ENCODE measurements at places on chromosomes 7 and 10. TPM values are rescaled to one million over a fixed set of nuclear protein-coding genes. Genes with fewer than 3 reads are reported as not detected.

The IFIT1B gene
- not detected for total RNA-seq

DNA sequence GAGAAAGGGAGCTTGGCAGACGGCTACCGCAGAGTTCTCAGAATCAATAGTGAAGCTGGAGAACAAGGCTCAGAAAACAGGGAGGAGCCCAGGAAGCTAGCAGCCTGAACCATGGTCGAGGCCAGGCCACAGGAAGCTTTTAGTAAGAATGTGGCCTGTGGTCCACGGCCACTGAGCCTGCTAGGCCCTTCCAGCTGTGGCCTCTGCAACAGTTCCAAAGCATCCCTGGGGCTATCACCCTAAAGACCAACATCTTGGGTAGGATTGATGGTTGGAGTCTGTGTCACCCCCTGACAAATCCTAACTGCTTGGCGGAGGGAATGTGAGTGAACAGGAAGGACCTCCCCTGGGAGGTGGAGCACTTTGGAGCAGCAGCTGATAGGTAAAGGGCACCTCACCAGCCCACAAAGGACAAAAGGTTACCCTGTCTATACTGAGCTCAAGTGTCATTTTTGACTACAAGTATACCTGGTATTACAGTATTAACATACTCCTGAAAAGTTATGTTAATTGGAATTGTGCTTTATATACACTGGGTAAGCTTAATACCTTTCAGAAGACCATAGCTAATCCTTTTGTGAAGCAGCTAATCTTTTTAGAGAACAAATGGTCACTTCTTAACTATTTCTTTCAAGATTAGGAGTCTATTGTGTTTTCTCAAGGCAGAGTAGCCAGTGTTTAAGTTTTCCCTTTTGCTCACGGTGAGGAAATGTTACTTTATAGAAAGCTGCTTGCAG, 18.7 kb downstream of the PTPRE start:
- no peaks in the 10 kb centered on the region for H3K27me3 ChIP-seq
- no peaks in the 10 kb centered on the region for H3K36me3 ChIP-seq
- DNase-seq, result no peak
- H3K4me3 ChIP-seq, result no peak overlapping the region
- peaks cover 20% of the 10 kb centered on the region for H3K4me1 ChIP-seq

The DYDC2 gene
- not detected for total RNA-seq

DNA sequence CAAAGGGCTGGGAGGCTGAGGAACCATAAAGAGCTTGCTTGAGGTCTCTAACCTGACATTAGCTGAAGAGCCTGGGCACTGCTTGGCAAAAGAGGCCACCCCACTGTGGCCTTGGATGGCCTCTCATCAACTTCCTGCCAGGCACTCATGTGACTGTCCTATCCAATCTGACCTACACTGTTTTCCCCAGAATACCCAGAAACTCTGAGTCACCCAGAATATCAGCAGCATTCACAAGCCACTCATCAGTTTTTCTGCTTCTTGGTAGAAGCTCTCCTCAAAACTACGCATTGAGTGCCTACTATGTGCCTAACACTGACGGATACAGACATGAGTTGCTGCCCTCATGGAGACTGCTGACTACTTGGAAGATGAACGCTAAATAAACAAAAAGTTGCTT, 4.1 kb upstream of the NT5C2 start:
- DNase-seq, result peak; percentile 67
- H3K4me3 ChIP-seq, result no peak overlapping the region
- H3K4me1 ChIP-seq, result no peaks in the 10 kb centered on the region
- no peaks in the 10 kb centered on the region for H3K36me3 ChIP-seq
- H3K27me3 ChIP-seq, result no peaks in the 10 kb centered on the region
- H3K27ac ChIP-seq, result peak overlapping the region; percentile 50

The AGMO gene
- 0.26 TPM for total RNA-seq

DNA sequence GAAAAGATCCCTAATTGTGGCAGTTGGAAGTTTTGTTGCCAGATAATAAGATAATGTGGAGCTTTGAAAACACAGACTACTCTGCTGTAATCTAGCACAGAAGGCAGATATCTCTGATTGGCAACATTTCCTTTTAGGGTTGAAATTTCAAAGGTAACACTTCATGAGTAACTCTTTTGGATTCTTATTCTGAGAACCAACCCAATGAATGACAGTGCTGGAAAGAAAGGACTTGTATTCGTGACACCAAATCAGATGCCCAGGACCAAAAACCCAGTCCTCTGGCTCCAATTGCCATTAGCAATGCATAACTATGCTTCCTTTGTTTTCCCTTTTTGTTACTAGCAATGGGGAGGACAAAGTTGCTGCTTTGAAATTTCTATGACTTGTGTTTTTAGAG, 41.0 kb upstream of the ELMO1 start:
- no peak overlapping the region for H3K27ac ChIP-seq
- H3K4me3 ChIP-seq, result no peak overlapping the region
- no peaks in the 10 kb centered on the region for H3K4me1 ChIP-seq

GRCh38 chr10:28763471-28764170, 86.3 kb downstream of the BAMBI start:
- H3K36me3 ChIP-seq, result no peaks in the 10 kb centered on the region
- DNase-seq, result no peak
- H3K27ac ChIP-seq, result no peak overlapping the region
- no peak overlapping the region for H3K4me3 ChIP-seq

The SYCE1 gene
- not detected for total RNA-seq

- H3K27ac ChIP-seq, result no peak overlapping the region
- H3K4me3 ChIP-seq, result no peak overlapping the region
- DNase-seq, result no peak
- H3K36me3 ChIP-seq, result peaks cover 3% of the 10 kb centered on the region
- no peaks in the 10 kb centered on the region for H3K4me1 ChIP-seq
Observed at GRCh38 chr7:761631-762030, 34.5 kb upstream of the PRKAR1B start.

GRCh38 chr7:11404355-11404754, 427.6 kb downstream of the THSD7A start:
- no peak for DNase-seq
- H3K27me3 ChIP-seq, result no peaks in the 10 kb centered on the region
- H3K4me1 ChIP-seq, result no peaks in the 10 kb centered on the region

GRCh38 chr7:70582927-70583895, 548.7 kb upstream of the GALNT17 start:
- no peak for DNase-seq
- H3K4me3 ChIP-seq, result no peak overlapping the region
- H3K36me3 ChIP-seq, result no peaks in the 10 kb centered on the region
- H3K4me1 ChIP-seq, result peaks cover 14% of the 10 kb centered on the region

GRCh38 chr10:100158044-100158805, 27.6 kb downstream of the ERLIN1 start:
- DNase-seq, result no peak
- no peaks in the 10 kb centered on the region for H3K4me1 ChIP-seq
- H3K27ac ChIP-seq, result no peak overlapping the region
- no peak overlapping the region for H3K4me3 ChIP-seq
- H3K27me3 ChIP-seq, result no peaks in the 10 kb centered on the region
- peaks cover 74% of the 10 kb centered on the region for H3K36me3 ChIP-seq

The IQUB gene
- total RNA-seq, result 0.50 TPM

- no peaks in the 10 kb centered on the region for H3K36me3 ChIP-seq
- DNase-seq, result no peak
- no peaks in the 10 kb centered on the region for H3K4me1 ChIP-seq
Observed at GRCh38 chr10:26336979-26337378, 101.2 kb upstream of the APBB1IP start.

The CHAT gene
- total RNA-seq, result not detected

DNA sequence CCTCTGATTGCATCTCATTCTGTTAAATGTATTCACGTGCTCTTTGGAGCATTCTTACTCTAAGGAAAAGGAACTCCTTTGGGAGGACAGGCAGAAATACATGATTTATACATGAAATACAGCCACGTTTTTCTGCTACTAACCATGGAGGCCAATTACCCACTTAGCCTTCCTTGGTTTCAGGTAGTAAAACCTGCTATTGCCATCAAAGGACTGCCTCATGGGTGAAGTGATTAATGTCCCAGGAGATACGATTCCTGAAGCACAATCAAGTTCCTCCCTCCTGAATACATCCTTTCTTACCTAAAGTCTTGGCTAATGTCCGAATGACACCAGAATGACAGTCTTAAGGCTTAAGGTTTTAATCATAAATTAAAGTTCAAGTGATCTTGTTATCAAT, 58.5 kb upstream of the PIK3CG start:
- H3K27ac ChIP-seq, result no peak overlapping the region
- no peak overlapping the region for H3K4me3 ChIP-seq
- no peaks in the 10 kb centered on the region for H3K4me1 ChIP-seq
- DNase-seq, result no peak
- H3K36me3 ChIP-seq, result no peaks in the 10 kb centered on the region

GRCh38 chr10:100693821-100694220, 51.6 kb upstream of the PAX2 start:
- no peak overlapping the region for H3K27ac ChIP-seq
- no peak overlapping the region for H3K4me3 ChIP-seq
- H3K4me1 ChIP-seq, result no peaks in the 10 kb centered on the region
- H3K27me3 ChIP-seq, result no peaks in the 10 kb centered on the region
- no peaks in the 10 kb centered on the region for H3K36me3 ChIP-seq
- no peak for DNase-seq

Measured in psoas muscle (tissue), 8 donors.